ENCODE measurements at places on chromosomes 2 and 18.

- no peak for DNase-seq
These were observed 42.1 kb downstream of the BCL2L11 start for GRCh38 chr2:111162718-111163331.

DNA sequence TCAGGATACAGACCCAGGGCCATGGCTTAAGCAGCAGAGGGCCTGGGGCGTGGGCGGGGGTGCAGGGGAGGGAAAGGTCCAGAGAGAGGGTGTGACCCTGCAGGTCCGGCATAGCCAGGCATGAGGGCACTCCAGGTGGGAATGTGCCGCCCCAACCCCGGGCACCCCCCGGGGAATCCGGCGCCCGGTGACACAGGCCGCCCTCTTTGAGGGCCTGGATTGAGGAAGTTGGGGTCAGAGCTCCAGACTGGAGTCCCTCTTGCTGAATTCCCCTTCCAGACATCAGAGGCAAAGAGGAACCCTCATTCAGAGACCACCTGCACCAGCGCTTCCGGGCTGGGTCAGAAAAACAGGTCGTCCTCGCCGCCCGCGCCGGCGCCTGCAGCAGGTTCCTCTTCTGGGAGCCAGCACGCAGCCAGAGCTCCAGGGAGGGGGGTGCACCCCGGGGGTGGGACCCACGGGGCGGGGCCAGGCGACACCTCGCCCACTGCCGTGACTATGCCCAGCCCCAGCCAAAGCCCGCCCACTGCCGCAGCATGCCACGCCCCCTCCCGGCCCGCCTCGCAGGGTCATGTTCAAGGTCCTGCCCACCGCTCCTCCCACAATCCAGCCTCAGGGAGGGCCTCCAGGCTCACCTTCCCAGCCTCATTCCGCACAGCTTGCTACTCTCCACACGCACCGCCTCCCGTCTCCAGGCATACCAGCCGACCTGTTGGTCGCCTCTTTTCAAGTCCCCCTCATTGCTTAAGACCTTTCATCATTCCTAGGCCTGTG lies 98.3 kb upstream of the ID2 start:
- no peak for DNase-seq

- no peak for DNase-seq
These were observed 572.6 kb downstream of the TRIB2 start for GRCh38 chr2:13289310-13289709.

DNA sequence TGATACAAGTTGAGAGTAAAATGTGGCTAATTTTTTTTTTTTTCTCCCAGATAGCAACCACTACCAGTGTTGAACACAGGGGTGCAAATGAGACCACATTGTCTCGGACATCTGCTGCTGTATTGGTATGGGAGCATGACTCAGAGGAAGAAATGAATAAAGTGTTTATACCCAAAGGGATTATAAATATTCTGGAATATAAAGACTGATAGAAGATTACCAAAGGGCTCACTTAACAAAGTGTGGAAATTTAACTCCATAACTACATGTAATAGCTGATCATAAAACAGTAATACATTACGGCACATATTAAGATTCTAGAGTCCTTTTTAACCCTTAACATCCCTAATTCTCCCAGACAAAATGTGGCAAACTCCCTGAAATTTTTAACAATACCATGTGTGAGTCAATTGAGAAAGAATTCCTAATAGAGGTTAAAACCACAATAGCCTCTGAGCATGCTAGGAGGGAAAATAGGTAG lies 1023.0 kb upstream of the ACVR2A start:
- DNase-seq = peak; percentile 11

GRCh38 chr2:11592671-11593574 lies 59.1 kb downstream of the GREB1 start:
- DNase-seq = no peak

DNA sequence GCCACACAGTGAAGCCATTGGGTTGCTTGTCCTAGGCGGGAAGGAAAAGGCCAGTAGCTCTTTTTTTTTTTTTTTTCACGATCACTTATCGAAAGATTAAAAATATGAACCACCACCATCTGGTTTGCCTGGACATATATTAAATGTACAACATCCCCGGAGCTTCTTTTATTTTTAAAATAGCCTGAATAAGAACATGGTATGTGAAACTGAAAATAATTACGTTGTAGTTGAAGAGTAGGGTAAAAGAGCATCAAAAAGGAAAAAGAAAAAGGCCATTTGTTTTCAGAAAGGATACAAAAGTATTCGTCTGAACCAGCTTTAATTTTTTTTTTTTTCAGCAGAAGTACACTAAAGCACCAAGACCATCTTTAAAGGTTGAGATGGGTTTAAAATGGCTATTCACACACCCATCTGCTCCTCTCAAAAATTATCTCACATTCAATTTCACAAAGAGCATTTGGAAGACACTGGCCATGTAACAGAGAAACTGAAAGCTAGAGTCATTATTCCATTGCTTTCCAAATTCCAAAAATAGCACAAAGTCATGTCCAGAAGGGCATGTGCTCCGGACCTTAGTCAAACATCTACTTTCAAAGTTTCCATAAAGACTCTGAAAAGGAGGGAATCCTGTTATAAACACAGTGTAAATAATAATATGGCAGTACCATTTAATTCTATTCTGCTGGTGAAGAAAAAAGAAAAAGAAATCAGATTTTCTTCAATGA lies 82.9 kb downstream of the SCN3A start:
- no peak for DNase-seq

GRCh38 chr2:147182260-147182659 lies 662.6 kb upstream of the ACVR2A start:
- no peak for DNase-seq

DNA sequence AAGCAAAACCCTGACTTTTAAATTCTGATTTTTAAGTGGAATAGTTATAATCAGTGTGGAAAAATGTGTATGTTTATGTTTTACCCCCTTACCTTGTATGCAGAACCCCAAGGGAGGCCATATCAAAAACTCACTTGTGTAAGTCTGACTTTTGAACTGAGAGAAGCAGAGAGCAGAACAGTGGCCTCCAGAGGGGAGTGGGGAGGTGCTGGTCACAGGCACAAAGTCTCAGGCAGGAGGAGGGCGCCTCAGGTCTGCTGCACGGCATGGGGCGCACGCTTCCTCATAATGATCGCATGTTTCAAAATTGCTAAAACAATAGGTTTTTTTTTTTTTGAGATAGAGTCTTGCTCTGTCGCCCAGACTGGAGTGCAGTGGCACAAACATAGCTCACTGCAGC lies 127.8 kb downstream of the TPO start:
- DNase-seq = no peak

DNA sequence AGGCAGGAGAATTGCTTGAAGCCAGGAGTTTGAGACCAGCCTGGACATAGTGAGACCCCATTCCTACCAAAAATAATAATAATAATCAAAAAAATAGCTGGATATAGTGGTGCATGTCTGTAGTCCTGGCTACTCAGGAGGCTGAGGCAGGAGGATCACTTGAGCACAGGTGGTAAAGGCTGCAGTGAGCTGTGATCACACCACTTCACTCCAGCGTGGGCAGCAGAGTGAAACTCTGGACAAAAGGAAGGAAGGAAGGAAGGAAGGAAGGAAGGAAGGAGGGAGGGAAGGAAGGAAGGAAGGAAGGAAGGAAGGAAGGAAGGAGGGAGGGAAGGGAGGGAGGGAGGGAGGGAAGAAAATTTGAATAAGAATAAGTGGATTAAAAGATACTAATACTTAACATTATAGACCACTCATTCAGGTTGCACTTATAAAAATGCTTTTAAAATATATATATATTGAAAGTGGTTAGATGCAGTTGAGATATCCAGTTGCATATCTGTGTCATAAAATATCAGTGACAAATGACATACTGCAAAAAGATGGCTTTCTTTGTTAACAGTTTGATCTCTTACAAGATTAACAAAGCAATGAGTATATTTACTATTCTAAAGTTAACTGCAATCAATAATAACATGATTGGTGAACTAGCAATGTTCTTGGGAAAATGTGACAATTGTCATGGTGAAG lies 702.4 kb downstream of the CPS1 start:
- DNase-seq = no peak

DNA sequence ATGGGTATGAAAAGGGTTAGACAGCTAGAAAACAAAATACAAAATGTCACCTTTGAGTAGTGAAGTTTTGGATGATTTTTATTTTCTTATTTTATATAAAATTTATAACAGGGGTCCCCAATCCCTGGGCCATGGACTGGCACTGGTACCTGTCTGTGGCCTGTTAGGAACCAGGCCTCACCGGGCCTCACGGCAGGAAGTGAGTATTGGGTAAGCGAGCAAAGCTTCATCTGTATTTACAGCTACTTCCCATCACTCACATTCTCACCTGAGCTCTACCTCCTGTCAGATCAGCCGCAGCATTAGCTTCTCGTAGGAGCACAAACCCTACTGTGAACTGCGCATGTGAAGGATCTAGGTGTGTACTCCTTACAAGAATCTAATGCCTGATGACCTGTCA lies 202.8 kb upstream of the TWIST2 start:
- DNase-seq = no peak

- no peak for DNase-seq
These were observed 19.8 kb downstream of the MC2R start for GRCh38 chr18:13895505-13896033.

DNA sequence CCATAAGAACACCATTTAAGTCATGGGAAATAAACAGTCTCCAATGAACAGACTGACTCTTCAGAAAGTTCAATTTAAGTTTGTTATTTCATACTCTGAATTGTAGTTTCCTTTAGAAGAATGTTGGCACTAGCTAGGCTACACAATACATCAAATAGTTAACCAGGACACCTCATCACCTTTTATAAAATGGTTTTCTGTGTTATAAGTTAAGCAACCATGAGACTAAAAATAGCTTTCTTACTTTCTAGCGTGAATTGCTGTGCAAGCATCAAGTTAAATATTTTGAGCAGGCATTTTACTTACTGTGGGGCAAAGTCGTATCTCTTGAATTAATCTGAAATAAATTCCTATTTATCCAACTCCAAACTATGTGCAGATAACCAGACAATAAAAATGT lies 1092.6 kb upstream of the SLC39A10 start:
- DNase-seq = no peak

DNA sequence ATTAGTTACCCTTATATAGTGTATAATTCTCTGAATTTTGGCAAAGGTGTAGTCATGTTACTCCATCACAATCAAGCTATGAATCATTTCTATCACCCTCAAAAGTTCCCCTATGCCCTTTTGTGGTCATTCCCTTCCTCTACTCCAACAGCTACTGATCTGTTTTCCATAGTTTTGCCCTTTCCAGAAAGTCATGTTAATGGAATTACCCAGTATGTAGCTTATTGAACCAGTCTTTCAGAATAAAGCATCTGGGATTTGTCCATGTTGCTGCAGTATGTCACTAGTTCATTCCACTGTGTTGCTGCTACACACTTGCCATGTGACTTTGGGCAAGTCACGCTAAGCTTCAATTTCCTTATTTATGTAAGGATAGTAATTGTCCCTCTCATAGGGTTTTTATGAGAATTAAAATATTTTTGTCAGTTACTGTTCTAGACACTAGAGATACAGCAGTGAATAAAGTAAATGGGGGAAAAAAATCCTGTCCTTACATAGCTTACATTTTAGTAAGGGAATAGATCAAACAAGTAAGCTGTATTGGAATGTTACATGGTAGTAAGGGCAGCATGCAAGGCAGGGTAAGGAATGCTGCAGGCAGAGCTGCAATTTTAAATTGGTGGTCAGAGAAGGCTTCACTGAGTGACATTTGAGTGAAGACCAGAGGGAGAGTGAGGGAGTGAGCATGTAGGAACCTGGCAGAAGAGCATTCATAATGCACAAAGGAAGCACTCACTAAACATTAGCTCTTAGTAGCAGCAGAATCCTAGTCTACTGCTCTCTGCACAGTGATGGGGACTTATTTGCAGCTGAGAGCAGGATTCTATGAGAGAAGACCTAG lies 80.3 kb upstream of the TSPYL6 start:
- no peak for DNase-seq

DNA sequence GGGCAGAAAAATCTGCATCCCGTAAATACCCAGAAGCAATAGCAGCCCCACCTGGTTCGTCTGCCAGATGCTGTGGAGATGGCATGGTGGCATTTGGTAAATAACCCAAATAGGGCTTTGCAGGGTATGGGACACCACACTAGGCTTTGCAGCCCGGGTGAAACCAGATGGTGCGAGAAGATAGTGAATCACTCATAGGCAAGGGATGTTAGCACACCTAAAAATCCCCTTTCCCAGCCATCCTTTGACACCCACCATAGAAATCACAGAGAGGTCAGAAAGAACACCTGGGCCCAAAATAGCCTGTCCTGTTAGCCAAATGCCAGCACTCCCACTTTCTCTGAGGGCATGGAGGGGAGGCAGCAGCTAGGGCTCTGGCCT lies 47.6 kb downstream of the BCL11A start:
- no peak for DNase-seq

DNA sequence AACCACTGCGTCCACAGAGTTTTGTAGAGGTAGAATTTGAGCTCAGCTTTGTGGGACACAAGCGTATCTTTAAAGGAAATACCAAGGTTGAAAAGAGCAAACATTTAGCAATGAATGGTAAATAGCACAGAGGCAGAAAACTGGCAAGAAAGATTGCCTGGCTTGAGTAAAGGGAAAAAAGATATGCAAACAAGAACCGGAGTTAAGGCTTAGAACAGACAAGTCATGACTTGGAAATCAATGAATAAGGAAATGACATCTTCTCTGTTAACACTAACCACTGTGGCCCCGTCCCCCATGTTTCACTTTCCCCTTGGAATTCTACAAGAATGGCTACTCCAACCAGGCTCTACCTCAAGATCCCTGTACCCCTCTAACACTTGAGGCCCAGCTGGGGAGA lies 3.8 kb downstream of the STAM2 start:
- DNase-seq = no peak

- no peak for DNase-seq
These were observed 4.7 kb downstream of the CDK5R2 start for GRCh38 chr2:218964041-218964771.

GRCh38 chr2:85736456-85737355 lies 17.1 kb upstream of the ATOH8 start:
- DNase-seq = no peak

GRCh38 chr2:232353096-232353495 lies 25.5 kb upstream of the ALPP start:
- DNase-seq = no peak

DNA sequence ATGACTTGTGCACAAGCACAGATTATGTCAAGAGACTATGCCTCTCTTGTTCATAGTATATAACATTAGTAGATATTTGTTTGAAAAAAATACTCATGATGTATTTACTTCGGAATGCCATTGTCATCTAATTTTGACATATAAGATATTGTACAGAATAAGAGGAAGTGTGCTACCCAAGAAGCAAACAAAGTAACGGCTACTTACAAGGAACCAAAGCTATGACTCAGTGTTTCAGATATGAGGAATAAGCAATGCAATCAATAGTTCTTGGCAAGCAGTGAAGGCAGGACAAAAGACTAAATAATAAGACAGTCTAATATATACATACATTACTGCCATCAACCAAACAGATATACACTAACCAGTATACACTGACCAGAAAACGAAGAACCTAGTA lies 256.3 kb downstream of the CCDC178 start:
- DNase-seq = no peak

DNA sequence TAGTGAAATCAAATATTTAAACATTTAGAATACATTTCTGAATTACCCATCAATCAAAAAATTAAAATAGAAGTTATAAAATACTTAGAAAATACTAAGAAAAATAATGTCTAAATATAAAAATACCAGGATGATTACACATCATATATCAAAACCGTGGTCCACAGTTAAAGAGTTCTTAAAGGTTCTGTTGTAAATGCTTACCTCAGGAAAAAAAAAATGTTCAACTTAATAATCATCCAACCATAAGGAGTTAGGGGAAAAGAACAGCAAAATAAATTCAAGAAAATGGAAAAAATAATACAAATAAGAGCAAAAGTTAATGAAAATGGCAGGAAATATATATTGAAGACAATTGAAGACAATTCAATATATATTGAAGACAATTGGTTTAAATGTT lies 43.2 kb downstream of the PDE11A start:
- no peak for DNase-seq

GRCh38 chr2:235141411-235142128 lies 189.8 kb downstream of the SH3BP4 start:
- DNase-seq = no peak
